Kidney capillary endothelial cell (primary cell): ENCODE measurements at places on chromosomes 2 and 18.

DNA sequence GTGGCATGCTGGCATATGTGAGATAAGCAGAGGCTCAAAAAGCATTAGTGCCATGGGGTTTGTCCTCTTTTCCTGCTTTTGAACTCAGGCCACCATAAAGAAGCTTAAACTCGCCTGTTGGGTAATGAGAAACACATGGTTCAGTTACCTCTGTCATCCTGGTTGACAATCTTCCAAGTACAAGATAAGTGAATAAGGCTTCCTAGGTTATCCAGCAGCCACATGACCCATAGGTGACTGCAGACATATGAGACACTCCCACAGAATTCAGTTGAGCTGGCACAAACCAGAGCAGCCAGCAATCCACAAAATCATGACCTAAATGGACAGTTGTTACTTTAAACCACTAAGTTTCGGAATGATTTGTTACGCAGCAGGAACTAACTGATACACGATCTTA lies 97.3 kb downstream of the TACR1 start:
- no peak for DNase-seq

- DNase-seq, result no peak
Observed at GRCh38 chr2:23691565-23691964, 235.4 kb downstream of the ATAD2B start.

- DNase-seq, result no peak
Observed at GRCh38 chr2:171297956-171298355, 135.8 kb downstream of the METTL8 start.

DNA sequence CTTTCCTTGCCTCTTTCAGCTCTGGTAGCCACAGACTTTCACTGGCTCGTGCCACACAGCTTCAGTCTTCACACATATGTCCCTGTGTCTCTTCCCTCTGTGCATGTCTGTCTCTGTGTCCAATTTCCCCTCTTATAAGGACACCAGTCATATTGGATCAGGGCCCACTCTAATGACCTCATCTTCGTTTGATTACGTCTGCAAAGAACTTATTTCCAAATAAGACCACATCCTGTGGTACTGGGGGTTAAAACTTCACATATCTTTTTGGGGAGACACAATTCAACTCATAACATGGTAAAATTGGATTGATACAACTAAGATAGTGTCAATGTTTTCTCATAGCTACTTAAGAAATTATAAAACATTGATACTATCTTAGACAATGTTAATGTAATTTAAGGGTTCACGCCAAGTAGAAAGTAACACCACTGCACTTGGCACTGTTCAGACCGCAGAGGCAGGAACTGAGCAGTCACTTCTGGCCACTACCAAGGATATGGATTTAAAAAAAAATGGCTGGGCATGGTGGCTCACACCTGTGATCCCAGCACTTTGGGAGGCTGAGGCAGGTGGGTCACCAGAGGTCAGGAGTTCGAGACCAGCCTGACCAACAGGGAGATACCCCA lies 119.6 kb upstream of the EPAS1 start:
- DNase-seq, result no peak

GRCh38 chr18:63299837-63300745 lies 19.5 kb downstream of the BCL2 start:
- no peak for DNase-seq

DNA sequence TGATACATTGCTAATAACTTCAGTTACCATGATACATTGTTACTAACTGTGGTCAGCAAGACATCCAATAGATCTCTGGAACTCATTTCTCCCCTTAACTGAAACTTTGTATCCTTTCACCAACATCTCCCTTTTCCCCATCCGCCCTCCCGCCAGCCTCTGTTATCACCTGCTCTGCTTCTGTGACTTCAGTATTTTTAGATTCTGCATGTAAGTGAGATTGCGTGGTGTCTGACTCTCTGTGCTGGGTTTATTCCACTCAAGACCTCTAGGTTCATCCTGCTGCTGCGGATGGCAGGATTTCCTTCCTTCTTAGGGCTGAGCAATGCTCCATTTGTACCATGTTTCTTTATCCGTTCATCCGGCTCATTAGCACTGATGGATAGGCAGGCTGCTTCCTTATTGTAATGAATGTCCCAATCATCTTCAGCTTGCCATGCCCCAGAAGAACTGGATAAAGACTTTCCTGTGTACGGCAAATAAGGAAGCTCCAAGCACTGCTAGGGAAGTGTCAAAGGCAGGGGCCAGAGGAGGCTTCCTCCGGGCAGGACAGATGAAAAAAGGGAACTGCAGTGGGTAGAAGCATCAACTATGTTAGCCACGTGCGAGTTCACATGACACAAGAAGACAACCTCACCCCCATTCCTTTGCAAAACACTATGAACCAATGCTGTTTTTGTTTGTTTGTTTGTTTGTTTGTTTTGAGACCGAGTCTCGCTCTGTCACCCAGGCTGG lies 113.4 kb downstream of the EIPR1 start:
- DNase-seq, result peak; percentile 1

DNA sequence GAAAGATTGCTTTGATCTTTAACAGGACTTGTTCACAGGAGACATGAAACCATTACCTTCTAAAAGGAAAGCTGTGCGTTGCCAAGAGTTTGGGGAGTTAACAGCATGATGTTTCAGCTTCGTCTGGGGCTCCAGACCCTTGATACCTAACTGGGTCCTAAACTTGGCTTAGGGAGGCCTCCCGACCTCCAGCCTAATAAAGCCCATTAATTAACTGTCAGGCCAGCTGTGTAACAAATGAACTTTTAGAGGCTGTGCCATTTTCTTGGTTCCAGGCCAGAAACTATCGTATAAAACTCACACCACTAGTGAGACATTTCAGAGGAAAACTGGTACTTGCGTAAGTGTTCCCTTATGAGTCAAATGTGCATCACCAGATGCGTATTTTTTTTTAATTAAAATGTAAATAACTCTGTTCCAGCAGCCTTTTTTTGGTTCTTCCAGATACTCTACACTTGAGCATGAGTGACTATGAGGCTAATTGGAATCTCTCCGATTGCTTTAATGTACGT lies 236.5 kb downstream of the BCL2 start:
- DNase-seq, result no peak

DNA sequence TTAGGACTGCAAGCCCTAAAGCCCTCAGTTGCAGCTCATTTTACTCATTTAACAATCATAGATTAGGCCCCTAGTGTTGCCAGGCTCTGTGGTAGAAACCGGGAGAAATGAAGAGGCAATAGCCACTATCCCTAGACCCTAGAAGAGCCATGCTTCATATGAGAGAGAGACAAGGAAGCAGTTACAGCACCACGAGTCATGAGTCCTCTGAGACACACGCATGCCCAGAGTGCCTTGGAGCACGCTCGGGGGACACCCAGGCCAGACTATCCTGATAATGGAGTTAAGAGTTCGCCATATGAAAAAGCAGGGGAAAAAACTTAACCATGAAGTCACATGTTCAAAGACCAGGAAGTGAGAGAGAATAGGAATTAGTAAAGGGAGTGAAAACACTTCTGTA lies 321.5 kb upstream of the PKDCC start:
- no peak for DNase-seq

DNA sequence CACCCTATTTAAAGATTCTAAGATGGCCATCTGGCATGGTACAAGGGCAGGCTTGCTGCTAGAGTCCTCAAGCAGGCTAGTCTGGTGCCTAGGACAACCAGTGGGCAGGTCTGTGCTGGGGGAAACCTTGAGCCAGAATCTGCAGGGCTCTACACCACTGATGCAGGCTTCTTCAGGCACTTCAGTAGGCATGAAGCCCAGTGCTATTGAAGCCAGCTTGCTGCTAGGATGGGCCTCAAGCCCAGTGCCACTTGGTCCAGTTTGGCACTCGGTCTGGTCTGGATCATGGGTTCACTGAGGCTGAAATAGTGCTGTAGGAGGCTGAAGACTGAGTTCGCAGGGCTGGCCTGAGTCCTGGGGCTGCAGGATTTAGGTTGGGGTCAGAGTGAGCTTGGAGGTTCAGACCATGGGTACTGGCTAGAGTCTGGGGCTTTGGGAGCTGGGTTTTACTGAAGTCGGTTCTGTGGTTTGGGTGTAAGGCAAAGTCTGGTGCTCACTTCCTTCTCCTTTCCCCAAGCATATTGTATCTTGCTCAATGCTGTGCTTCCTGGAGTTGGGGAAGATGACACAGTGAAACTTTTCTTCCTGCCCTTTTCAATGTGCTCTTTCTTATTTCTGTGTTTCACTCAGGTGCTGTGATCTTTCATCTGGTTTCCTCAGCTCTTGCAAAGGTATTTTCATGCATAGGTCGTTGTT lies 41.2 kb downstream of the SP100 start:
- no peak for DNase-seq

DNA sequence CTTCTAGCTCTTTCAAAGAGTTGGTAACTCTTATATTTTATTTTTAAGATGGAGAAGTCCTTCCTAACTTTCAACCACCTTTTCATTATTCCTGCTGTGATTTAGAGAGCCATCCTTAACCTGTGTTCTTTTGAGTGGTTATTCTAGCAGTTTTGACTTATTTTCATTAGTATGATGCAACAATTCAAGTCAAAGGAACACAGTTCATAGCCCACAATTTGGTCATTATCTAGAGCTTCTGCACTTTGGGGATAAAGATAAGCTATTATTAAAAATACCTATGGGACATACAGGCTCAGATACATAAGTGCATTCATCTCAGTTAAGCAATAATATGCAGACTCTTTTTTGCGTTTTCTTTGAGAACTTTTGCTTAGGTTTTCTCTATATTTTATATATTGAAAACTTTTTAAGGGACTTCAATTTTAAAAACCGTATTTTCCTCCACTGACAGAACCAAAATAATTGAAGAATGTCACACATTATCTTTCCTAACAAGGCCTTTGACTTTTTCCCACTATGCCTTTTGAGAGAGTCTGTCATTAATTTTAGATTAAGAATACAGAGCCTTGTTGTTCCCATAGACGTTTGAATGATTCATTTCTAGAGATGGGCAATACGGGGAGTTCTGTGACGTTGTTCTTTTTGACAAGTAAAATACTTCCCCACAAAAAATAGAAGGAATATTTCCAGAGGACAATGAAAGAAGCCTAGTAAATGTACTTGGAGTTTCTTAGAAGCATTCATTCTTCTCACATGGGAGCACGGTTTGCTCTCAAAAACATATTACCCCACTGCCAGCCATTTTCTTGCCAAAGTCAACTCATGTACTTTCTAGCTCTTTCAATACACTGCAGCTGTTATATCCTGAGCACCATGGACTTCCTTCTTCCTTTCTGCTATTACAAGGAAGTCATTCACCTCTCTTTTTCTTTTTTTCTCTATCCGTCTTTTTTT lies 42.9 kb upstream of the RASGRP3 start:
- DNase-seq, result no peak

DNA sequence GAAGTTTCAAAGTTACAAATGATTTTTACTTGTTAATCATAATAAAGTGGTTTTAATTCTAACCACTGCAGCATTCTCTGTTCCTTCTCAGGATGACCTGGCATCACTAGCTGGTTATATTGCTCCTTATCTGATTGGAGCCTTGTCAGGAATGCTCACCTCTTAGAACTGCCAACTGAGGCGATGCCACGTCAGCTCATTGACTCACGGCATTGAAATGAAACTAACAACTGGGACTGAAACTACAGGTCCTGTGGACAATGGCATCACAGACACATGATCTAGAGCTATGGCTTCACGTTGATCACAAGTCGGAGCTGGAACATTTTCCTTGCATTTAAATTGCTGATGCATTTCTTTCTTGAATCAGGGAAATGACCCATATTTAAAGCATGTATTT lies 54.9 kb upstream of the MAP2 start:
- DNase-seq, result no peak

DNA sequence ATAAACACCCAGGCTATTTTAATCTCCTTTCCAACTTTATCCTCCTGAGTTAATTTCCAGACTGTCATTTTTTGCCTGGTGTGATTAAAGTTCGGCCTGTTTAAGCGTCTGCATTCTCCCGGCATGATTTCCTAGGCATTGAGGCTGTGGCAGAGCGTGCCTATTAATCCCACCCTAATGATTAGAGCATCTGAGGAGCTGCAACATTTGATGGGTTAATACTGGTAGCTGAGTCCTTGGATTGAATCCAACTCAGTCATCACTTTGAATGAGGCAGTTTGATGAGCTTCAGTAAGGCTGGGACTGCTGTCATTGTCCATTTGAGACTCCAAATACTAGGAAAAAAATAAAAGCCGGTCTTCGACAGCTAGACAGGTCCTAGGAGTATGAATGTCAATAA lies 882.5 kb downstream of the SLC4A3 start:
- DNase-seq, result no peak

GRCh38 chr18:78818495-78818894 lies 161.1 kb upstream of the SALL3 start:
- no peak for DNase-seq

- no peak for DNase-seq
Observed at GRCh38 chr2:121721926-121722325, 14.7 kb downstream of the NIFK start.

- no peak for DNase-seq
Observed at GRCh38 chr2:84224121-84224520, 235.0 kb downstream of the SUCLG1 start.

DNA sequence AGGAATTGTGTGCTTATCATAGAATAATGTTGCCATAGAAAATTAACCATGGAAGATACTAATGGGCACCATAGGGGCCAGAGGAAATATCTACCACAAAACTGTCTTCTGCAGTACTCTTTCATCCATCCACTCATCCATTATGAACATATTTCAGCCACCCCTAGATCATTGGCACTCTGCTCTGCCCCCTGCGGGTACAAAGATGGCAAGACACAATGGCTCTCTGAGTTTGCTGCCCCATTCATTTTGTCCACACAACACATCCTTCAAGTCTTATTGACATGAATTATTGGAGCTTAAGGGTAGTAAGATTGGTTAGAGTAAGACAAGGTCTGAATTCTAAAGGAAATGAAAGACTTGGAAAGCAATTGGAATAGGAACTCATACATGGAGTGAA lies 1224.7 kb upstream of the CELF4 start:
- DNase-seq, result no peak

DNA sequence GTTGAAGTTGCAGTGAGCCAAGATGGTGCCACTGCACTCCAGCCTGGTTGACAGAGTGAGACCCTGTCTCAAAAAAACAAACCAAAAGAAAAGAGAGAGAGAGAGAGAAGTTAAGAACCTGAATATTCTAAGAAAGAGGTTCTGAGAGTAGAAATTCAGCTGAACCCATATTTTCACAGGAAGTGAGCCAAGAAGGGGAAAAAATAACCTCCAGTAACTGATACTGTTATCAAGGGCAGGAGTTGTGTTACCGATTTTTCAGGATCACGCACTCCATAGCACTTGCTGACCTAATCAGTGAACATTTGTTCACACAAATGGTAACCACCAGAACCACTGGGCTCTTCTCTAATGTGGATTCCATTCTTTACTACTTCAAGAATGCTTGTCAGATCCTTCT lies 39.1 kb upstream of the BZW1 start:
- DNase-seq, result no peak

- DNase-seq, result no peak
Observed at GRCh38 chr2:240739797-240740196, 48.1 kb downstream of the AQP12A start.
